Nephron progenitor cell (in vitro differentiated cells): ENCODE measurements at places on chromosomes 1 and 21.
A peak's percentile ranks its signal among the peaks of the same experiment; 100 is the strongest.

- peak; percentile 41 for DNase-seq
These were observed 28.8 kb upstream of the PADI4 start for GRCh38 chr1:17278996-17279830.

DNA sequence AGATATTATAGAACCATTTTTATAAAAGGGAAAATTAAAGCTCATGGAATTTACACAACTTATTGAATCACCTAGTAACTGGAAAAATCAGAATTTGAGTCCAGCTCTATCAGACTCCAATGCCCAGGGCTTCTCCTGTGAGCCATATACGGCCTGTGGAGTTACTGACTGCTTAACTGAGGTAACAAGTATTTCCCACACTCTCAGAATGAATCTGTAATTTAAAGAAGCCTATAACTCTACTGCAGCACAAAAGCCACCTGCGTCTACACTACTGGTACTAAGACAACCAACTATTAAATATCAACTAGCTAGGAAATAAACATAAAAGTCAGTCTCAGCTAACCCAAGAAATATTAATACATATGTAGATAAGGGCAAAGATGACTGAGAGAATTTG lies 29.4 kb downstream of the SMYD3 start:
- DNase-seq, result no peak

DNA sequence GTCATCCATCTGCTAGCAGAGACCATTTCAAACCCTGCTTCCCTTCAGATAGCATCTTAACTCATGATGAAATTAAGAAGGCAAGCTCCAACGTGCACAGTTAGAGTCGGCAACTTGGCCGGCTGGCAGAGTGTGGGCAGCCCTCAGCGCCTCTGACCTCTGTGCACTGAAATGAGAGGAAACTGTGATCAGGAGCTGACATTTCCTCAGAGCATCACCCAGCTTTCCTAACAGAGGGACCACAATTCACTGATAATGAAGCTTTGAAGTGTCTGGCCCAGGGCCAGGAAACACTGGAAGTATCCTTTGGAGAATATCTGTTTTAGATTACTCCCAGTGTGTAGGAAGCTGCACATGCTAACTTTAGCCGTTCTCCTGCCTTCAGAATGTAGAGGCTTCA lies 145.0 kb upstream of the ZC3H11B start:
- DNase-seq, result no peak

- no peak for DNase-seq
These were observed 50.5 kb downstream of the PRKCZ start for GRCh38 chr1:2100780-2101108.

DNA sequence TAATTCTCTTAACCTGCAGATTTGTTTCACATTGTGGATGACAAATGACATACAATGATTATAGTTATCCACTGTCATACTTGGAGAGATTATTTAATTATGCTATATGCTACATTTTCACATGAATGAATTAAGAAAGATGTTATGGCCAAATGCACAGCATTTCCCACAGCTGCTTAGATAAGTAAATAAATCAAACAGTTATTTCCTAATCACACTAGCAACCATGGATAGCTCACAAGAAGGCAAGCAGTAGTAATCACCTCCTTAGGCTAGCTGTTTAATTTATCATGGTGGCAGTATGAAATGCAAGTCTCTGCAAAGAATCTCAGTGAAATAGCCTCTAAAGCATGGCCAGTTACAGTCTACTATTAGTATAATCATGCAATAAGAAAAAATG lies 1581.5 kb downstream of the NCAM2 start:
- DNase-seq, result no peak

DNA sequence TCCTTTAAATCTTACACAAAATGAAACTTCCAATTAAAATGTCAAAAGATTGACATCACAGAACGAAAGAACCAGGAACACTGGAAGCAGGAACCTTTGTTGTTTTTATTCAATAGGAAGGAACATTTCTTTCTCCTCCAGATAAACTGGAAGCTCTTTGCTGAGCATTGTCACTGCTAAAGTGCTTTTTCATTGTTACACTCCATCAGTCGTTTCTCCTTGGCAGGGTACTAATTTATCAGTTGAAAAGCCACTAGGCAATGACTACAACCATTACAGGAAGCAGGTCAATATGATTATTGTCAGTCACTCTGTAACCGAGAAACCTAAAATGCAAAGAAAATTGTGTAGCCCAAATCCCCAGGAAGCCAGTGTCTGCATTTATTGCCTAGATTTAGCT lies 163.2 kb upstream of the MAP1LC3C start:
- no peak for DNase-seq

DNA sequence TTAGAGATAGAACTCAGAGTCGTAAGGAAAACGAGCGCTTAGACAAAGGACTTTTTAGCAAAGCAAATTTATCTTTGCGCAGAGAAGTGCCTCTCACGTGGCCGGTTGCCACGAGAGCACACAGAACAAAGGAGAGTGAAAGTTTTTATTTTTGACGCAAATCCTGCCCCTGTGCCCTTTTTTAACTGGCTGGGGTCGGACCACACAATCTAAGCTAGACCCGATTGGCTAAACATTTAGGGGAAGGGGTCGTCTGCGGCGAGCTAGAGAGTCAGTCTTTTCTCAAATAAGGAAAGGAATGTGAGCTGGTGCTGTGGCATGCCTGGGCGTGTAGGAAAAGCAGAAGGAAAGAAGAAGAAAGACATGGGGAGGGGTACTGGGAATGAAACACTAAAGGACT lies 2.4 kb downstream of the KRTAP10-2 start:
- DNase-seq, result no peak

- DNase-seq, result no peak
These were observed 248.1 kb upstream of the C1orf105 start for GRCh38 chr1:172172352-172172831.

- DNase-seq, result no peak
These were observed 2.0 kb upstream of the ANGEL2 start for GRCh38 chr1:213017447-213018273.

DNA sequence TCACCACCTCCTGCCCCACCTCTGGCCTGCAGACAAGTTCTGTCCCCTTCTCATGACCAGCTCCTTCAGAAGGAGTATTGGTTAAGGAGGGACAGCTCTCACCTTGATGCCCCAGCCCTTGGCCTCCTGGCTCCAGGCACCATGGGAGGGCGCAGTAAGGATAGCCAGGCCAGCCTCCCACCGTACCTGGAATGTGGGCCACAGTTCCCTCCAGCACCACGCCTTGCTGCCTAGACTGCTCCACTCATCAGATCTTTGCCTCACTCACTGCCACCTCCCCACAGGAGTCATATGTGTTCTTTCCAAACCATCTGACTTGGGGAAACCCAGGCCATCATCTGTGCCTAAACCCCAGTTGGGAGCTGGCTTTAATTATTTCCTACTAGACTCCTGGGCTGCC lies 97.0 kb downstream of the CCDC185 start:
- no peak for DNase-seq

DNA sequence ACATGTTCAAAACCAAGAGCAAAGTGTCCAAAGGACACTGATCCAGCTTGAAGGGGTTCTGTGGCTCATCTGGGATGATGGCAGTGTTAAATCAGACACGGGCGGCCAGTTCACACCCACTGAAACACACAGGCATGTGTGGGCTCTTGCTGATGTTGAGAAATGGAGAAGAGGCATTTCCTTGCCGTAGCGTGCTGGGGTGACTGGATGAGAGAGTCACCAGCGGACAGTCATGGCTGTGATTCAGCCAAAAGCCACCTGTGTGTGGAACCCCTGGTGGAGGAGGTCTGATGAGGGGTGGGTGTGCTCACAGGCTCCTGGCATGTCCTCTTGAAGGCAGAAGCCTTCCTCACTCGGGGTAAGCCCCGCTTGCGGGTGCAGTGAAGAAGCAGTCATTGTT lies 7.2 kb downstream of the C1orf35 start:
- DNase-seq, result no peak
